Stimulated activated CD8-positive, alpha-beta memory T cell treated with anti-CD3 and anti-CD28 coated beads, Interleukin-15, amount 100 ng/mL, for 1 hour (primary cell): ENCODE measurements at places on chromosomes 13 and 19.

- DNase-seq: no peak
Measured at GRCh38 chr13:81986308-81986707, 1645.4 kb upstream of the SPRY2 start.

GRCh38 chr13:52749419-52749818 is 9.8 kb upstream of the CNMD start:
- DNase-seq: no peak

DNA sequence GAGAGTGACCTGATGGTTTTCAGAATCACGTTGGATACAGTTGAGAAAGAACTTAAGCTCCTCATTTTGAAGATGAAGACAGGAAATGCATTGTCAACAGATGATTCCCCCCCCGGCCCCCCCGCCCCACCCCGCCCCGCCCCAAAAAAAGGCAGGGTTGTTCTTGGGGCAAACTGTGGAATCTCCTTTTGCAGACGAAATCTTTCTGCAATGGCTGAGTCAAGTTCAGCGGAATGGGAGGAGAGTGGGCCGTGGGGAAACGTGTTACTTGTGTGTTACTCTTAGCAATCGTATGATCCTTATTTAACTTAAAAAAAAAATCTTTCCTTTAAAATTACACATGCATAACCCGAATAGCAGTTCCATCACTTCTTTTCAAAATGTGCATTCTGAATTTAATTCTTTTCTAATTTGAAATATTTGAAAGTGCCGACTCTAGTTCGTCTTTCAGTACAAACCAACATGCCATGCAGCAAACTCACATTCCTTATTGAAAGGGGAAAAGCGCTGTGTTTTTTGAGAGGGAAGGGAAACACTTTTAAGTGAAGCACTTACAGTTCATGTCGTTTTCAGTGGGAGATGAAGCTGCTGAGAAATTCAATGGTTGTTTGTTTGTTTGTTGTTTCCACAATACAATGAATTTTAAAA is 348.5 kb upstream of the ARGLU1 start:
- no peak for DNase-seq

DNA sequence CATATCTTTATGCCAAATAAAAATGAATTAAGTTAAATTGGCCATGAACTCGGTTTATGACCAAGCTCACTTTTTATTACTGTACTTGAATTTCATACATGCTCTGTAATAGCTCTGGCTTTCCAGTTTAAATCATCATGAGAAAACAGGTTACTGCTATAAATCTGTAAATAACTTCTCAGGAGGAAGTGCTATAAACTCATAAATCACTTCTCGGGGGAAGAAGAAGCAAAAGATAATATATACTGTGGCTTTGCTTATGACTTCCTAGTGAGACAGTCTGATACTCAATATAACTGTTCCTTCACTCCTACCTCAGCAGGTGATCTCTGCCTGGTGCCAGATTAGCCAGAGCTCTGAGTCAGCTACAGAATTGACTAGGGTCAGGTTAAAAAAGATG is 12.5 kb downstream of the SUPT20H start:
- DNase-seq: no peak

- DNase-seq: no peak
Measured at GRCh38 chr13:46687810-46688209, 109.2 kb downstream of the ESD start.

GRCh38 chr19:38290631-38291147 is 13.4 kb upstream of the C19orf33 start:
- DNase-seq: no peak

DNA sequence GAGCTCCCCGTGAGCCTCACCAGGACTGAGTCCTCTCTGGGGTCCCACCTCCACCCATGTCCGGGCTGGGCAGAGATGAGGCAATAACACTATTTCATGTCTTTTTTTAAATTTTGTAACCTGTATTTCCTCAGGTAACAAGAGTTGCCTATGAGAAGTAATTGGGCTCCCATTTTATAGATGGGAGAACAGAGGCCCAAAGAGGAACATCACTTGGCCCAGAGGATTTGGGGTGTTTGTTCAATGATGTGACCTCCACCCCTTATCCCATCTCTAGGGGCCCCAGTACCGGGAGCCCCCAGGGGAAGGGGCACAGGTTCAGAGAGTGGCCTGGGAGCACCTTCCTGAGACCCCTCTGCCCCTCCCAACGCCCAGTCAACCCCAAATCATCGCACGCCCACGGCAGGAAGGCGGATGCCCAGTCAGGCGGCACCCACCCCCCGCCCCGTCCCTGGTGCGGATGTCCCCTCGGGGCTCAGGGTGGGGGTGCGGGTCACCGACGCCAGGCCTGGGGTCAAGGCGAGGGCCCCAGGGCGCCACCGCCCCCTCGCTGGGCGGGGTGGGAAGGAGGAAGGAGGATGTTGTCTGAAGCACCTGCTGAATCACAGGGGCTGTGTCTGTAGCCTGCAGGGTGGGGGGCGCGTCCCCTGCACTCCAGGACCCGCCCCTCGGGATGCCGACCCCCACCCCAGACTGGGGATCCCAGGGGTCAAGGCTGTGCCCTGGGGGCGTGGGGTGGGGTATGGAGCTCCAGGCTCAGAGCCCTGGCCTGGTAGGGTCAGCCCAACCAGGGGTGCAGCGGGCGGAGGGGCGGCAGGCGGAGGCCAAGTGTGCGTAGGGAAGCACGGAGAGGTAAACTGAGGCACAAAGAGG is 9.0 kb upstream of the CIRBP start:
- no peak for DNase-seq

DNA sequence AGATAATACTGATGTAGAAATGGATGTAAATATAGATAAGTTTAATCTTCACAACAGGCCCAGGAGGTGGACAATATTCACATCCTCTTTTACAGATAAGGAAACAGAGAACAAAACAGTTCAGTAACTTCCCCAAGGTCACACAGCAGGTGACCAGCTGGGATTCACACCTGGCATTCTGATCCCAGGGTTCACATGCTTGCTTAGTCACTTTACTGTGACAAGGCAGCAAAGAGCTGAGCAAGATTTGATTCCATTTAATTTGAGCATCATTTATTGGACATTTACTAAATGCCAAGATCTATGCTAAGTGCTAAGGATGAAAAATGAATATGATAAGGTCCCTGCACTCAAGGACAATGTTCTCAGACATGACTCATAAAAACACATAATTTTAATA is 94.1 kb upstream of the STARD13 start:
- no peak for DNase-seq

GRCh38 chr13:57314897-57315520 is 148.0 kb downstream of the PRR20E start:
- no peak for DNase-seq

DNA sequence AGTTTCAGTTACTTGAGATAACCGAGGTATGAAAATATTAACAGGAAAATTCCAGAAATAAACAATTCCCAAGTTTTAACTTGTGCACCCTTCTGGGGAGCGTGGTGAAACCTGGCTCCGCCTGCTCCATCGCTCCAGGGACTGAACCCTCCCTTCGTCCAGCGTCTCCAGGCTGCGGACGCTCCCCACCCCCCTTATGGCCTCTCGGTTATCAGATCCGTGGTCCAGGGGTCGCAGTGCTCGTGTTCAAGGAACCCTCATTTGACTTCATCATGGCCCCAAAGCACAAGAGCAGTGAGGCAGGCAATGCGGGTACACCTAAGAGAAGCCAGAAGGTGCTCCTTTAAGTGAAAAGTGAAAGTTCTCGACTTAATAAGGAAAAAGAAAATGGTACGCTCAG is 71.1 kb downstream of the ATP11A start:
- no peak for DNase-seq

DNA sequence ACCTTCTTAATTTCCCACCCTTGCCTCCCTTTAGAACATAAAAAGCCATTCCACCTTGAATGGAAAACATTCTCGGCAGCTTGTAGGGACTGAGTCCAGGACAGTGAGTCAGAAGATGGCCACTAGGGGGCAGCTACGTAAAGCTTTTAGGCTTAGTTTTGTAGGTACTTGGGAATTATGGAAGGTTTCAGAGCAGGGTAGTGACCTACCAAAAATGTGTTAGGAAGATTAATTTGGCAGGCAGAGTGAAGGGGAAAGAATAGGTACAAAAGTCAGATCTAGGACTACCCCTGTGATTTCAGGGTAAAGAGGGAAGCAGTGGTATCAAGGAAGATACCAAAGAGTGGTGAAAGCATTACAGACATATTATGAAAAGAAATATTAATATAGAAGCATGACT is 198.4 kb downstream of the NDFIP2 start:
- no peak for DNase-seq

- no peak for DNase-seq
Measured at GRCh38 chr13:37029617-37030016, 29.0 kb downstream of the EXOSC8 start.

DNA sequence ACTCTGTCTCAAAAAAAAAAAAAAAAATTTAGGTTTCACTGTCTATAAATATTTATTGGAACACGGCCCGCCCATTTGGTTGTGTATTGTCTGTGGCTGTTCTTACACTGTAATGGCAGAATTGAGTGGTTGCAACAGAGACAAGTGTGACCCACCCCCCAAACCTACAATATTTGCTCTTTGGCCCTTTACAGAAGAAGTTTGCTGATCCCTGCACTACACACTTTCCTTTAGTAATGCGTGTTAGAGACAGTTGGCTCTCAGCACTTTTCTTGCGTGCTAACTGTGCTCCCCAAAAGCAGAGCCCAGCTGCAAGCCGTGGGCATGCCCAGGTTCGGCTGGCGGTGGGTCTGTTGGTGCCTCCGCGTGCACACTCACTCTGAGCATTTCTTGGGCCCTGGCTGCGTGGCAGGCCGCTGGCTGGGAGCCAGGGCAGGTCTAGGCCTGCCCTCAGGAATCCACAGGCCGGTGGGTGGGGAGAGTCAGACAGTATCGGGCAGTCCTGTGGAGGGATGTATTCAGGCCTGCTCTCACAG is 72.6 kb downstream of the SIPA1L3 start:
- no peak for DNase-seq

DNA sequence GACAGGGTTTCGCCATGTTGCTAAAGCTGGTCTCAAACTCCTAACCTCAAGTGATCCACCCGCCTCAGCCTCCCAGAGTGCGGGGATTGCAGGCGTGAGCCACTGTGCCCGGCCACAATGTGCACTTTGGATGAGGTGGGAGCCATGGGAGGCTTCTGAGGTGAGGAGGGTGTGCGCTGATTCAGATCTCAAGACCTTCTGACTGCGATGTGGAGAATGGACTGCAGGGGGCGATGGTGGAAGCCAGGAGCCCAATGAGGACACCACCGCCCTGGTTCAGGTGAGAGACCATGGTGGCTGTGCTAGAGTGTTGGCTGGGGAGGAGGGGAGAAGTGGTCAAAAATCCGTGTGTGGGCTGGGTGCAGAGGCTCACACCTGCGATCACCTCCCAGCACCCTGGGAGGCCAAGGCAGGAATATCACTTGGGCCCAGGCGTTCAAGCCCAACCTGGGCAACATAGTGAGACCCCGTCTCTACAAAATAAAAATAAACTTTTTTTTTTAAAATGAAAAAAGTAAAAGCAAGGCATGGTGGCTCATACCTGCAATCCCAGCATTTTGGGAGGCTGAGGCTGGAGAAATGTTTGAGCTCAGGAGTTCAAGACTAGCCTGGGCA is 5.6 kb downstream of the INAFM1 start:
- DNase-seq: no peak
